ENCODE measurements at places on chromosomes 6 and 20. TPM values are rescaled to one million over a fixed set of nuclear protein-coding genes. Genes with fewer than 3 reads are reported as not detected.

Gene PRPH2
- 0.48 TPM for total RNA-seq

Gene OR2H1
- not detected for total RNA-seq

Gene B3GALT4
- 4.5 TPM for total RNA-seq

Gene GRM1
- total RNA-seq, result not detected

Gene OR2J3
- total RNA-seq, result not detected

Gene ISM1
- not detected for total RNA-seq
